ENCODE measurements at places on chromosomes 7 and 10.

GRCh38 chr7:27283558-27283957 is 41.0 kb downstream of the EVX1 start:
- no peak for DNase-seq

DNA sequence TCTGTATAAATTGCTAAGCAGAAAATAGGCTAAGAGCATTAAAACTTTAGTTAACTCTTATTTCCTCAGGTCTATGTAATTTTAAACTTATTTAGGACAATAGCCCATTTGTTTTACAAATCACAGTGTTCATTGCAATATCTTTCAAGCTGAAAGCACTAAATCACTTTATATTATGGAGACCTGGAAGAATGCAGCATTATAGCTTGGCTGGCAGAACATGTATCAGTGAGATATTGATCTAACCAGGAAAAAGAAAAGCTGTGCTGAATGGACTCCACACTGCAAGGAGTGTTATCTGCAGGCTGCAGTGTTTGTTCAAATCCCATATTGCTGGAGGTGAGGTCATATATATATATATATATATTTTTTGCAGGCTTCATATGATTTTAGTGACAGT is 517.5 kb downstream of the NRG3 start:
- no peak for DNase-seq

DNA sequence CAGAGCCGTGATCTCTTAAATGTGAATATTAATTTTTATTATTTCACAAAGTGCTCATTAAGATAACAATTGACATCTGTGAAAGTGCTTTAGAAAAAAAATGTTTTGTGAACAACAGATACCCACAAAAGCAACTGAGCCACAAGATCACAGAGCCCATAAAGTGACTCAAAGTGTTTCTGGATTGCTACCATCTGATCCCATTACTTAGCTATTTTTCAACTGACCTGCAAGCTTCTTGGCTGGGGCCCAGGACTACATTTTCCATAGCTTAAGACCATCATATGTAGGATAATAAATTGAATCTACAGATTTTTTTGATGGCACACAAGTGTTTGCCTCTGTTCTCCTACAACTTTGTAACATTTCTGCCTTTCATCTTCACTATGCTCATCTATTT is 674.4 kb downstream of the PHTF2 start:
- DNase-seq: no peak

GRCh38 chr10:120634659-120635058 is 177.6 kb downstream of the PLPP4 start:
- no peak for DNase-seq

- no peak for DNase-seq
Observed at GRCh38 chr10:6847561-6847960, 267.5 kb upstream of the PRKCQ start.

Measured in GM12878 (cell line).